Stimulated activated CD8-positive, alpha-beta memory T cell treated with anti-CD3 and anti-CD28 coated beads, Interleukin-7, amount 100 ng/mL, for 24 hours (primary cell): ENCODE measurements at places on chromosomes 6 and 20.

GRCh38 chr6:85936916-85937315 is 294.2 kb upstream of the SYNCRIP start:
- DNase-seq: no peak

DNA sequence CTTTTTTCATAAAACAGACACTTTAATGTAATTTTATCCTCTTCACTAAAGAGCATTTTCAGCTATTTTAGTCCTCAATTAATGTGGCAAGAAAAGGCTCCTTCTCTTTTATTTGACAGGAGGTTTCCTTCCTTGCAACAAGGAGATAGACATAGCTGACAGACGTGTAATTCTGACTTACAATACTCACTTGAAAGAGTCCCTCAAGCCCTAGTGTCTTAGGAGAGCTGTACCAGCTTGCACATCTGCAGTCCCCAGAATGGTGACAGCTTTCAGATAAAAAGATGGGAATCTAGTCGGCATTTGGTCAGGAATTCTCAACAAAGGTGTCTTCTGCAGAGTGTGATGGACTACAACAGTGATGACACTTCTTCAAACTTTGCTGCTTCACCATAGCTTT is 603.7 kb upstream of the PTCHD4 start:
- DNase-seq: no peak

DNA sequence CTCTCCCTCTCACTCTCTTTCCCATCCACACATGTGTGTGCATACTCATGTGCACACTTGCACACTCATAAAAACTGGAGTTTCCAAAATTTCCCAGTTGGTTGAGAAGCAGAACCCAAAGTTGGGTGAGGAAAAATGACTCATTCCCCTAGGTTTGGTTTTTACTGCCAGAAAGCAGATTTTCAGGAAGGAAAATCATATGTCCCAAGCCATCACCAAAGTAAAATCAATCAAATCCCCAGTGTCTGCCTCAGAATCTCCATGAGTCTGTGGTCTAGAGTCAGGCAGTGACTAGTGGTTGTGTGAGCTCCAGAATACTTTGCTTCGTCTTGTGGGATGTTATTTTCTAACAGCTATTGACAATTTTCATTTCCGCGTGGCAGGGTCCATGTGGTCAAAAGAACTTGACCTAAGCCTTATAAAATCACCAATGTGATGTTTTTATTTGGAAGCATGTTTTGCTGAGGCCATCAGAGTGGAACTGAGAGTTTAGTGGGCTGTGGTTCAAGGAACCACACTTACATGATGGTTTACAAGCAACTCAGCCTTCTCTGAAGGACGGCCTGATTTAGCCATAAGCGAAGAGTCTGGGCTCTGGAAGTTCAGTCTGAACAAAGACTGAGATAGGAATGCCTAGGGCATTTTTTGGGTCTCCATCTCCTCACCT is 81.9 kb upstream of the CCN6 start:
- no peak for DNase-seq

DNA sequence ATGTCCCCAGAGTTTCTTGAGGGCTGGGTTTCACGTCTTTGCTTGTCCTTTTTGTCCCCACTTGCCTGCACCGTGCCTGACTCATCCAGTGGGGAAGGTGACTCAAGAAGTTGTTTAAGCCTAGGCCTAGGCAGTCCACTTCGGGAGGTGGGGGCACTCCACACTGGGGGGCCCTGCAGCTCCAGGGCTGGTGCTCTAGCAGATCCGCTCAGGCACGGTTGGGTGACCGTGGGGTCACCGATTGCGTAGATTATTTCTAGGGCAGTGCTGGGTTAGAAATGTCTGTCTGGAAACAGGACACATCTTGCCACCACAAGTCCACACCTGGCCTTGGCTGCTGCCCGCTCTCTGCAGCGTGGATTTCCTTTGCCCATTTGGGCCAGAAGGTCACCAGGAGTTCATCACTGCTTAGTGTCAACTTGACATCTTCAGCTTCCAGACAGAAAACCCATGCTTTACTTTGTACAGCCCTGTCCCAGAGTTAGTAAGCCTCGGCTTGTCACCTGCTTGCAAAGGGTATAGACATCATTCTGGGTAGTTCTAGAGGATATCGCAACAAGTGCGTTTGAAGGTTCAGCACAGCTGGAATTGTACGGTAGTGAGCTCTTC is 13.6 kb upstream of the C20orf144 start:
- DNase-seq: no peak

- DNase-seq: no peak
Observed at GRCh38 chr6:84696166-84696565, 68.2 kb downstream of the TBX18 start.

GRCh38 chr6:154989448-154989847 is 5.7 kb upstream of the TIAM2 start:
- no peak for DNase-seq

GRCh38 chr6:4463236-4463635 is 313.0 kb upstream of the CDYL start:
- DNase-seq: no peak

- DNase-seq: no peak
Observed at GRCh38 chr6:44508646-44509045, 121.1 kb downstream of the CDC5L start.
